ENCODE measurements at places on chromosomes 5 and 9.

DNA sequence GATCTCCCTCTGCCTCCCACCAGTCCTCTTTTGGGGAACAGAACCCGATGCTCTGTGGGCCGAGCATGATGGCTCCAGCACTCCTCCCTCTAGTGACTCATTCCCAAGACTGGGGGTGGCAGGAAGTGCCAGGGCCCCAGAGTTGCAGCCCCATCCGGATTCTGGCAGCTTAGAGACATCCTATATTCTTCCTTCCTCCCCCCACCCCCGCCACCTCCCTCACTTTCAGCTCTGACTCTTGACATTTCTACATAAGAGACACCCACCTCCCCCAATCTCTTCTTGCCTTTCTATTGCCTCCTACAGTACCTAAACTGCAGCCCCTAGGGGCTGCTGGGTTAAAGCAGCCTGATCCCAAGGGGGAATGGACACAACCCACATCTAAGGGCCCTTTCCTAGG, 47.1 kb upstream of the MATR3 start:
- peak; percentile 8 for DNase-seq

- DNase-seq = no peak
Measured at GRCh38 chr9:36866840-36867239, 167.2 kb downstream of the PAX5 start.

DNA sequence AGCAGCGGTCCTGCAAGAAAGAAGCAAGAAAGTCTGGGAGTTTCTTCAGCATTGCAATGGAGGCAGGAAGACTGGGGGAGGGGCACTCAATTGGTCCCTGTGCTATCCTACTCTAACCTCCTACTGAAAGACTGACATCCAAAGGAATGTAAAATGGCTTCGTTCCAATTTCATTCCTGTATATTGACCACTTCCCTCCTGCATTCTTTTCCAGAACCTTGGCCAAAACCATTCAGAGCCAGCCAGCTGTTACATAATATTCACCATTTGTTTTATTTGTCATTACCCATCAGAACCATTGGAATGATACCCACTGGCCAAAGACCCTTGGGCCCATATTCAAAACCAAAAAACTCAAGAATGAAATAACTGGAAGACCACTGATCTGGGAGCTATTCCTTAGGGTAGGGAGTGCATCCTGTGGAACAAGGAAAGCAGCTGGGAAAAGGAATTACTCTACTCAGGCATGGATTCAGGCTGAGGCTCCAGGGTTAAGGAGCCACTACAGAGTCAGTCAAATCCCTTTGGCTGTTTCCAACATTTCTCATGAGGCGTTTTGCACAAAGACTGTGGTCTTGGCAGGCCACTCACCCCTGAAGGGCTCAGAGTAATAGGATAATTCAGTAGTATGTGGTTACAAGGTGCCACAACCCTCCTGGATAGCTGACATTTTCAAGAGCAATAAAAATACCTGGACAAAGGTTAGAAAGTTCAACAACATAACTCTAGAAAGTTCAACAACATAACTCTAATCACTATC, 148.7 kb upstream of the SLC1A3 start:
- no peak for DNase-seq

GRCh38 chr9:102521097-102521755, 473.9 kb upstream of the CYLC2 start:
- DNase-seq = no peak

- DNase-seq = no peak
Measured at GRCh38 chr5:40452874-40453624, 226.7 kb upstream of the PTGER4 start.

All from stimulated activated naive B cell treated with anti-CD40 and anti-IgM and Interleukin-4, amounts not matched to agents 10 μg/mL and 1 μg/mL and 100 μg/mL, for 72 hours (primary cell).